Activated B cell treated with CpG ODN at 0.5 μM for 24 hours (primary cell): ENCODE measurements at places on chromosomes 3 and 15. TPM values are rescaled to one million over a fixed set of nuclear protein-coding genes. Genes with fewer than 3 reads are reported as not detected.

- peaks cover 24% of the 10 kb centered on the region for H3K27me3 ChIP-seq
- no peak overlapping the region for H3K4me3 ChIP-seq
- no peak for DNase-seq
These were observed 16.6 kb downstream of the FOXB1 start for GRCh38 chr15:60020736-60021135.

DNA sequence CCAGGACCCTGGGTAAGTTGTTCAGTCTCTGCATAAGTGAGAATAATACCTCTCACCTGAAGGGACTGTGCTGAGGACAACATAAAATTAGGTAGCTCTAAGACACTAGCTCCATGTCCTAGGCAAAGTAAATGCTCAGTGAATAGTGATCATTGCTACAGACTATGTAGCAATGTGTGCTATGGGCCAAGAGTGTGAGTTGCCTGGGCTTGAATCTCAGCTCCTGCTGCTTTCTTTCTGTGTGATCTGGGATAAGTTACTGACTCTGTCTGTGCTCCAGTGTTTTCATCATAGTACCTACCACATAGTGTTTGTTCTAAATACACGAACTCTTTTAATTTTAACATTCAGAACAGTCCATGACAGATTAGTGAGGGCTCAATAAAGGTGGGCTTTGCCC, 81.1 kb upstream of the MFGE8 start:
- peaks cover 15% of the 10 kb centered on the region for H3K27me3 ChIP-seq
- H3K27ac ChIP-seq, result no peak overlapping the region
- H3K4me1 ChIP-seq, result no peaks in the 10 kb centered on the region
- no peak overlapping the region for H3K4me3 ChIP-seq
- H3K36me3 ChIP-seq, result no peaks in the 10 kb centered on the region
- no peak for DNase-seq

DNA sequence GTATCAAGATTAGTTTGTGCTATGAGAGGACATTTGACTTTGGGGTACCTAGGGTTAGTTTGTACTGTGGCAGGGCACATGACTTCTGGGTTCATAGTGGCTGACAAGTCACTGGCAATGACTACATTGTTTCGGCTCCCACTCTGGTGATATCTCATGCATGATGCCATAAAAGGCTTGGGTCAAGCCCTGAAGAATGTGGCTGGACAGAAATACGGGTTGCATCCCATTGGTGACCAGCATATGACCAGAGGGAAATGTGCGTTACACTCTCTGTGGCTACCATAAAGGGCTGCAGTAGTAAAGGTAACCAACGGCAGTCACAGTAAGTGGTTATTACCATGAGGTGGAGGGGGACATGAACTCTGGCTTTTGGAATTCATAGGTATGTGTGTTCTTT, 18.4 kb downstream of the THOC7 start:
- no peaks in the 10 kb centered on the region for H3K4me1 ChIP-seq
- peaks cover 3% of the 10 kb centered on the region for H3K36me3 ChIP-seq

DNA sequence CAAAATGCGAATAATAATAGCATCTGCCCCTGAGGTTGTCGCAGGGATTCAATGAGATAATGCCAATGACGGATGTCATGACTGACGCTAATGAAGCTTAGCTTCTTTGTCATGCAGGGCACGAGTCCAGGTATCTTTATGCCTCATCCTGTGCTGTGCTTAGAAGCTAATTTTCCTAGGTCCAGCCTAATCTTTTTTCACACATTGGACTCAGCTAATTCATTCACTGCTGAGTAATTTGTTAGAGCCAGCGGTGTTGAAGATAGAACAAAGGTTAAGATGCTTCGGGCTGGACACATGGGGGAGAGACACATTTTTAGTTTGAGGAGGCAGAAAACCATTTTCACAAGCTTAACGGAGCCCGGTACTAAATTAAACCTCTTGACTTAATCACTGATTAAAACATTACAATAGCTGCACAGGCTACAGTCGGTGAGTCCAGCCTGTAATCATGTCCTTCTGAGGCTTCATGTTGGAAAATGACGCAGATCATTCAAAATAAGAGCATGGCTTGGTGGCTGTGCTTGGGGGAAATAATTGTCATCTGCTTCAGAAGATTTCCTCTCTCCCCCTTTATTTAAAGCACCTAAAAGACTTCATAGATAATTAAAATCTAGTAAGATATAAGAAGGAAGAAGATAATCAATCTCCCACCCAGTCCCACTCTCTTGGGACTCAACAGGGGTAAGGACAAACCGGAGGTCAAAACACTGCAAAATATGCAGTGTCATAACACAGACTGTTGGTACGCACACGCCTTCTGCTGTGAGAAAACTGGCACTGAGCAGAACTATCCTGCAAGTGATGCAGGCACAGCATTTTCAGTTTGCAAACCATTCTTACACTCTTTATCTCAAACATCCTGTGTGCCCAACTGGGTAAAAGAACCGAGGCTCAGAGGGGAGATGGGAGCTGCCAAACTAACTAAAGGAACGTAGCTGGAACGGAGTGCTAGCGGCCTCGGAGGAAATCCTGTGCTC, 3.3 kb upstream of the CCDC174 start:
- H3K27ac ChIP-seq, result no peak overlapping the region
- H3K36me3 ChIP-seq, result peaks cover 10% of the 10 kb centered on the region
- DNase-seq, result no peak
- H3K4me3 ChIP-seq, result no peak overlapping the region
- H3K4me1 ChIP-seq, result peaks cover 26% of the 10 kb centered on the region

The ZBTB47 gene
- total RNA-seq, result 0.88 and 1.1 TPM in 2 replicates

DNA sequence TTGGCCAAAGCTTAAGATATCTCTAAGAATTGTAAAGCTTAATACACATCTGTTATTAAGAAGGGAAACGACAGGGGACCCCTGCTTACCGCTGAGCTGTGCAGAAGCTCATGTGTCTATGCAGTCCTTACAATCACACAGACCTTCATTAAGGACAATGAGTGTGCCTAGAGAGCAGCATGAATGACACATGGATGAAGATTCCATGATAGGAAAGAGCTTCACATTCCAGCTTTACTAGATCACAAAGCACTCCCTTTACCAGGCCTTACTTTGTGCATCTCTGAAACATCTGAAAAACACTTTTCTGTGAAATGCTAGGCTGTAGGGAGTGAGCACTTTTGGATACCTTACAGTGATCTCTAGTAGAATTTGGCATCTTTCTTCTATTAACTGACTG, 32.0 kb downstream of the RNF168 start:
- peaks cover 59% of the 10 kb centered on the region for H3K36me3 ChIP-seq
- no peak overlapping the region for H3K27ac ChIP-seq
- H3K4me1 ChIP-seq, result no peaks in the 10 kb centered on the region
- H3K4me3 ChIP-seq, result no peak overlapping the region

DNA sequence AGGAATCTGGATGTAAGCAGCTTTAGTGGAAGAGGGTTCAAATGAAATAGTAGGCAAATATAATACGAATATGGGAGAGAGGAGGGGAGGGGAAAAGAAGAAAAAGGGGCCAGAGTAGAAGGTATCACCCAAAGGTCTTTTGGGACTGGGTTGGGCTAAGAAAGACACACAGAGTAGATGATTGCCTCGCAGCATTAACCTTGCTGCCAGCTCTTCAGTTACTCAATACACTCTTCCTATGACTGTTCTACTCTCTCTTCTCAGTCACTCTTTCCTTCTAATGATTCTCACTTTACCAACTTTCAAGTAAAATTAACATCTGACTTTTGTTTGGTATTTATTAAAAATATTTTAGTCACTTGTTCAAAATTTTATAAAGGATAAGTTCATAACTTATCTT, 52.8 kb downstream of the CLASP2 start:
- H3K4me1 ChIP-seq, result peaks cover 6% of the 10 kb centered on the region
- H3K27me3 ChIP-seq, result no peaks in the 10 kb centered on the region
- peaks cover 42% of the 10 kb centered on the region for H3K36me3 ChIP-seq
- H3K4me3 ChIP-seq, result no peak overlapping the region
- no peak for DNase-seq

- H3K36me3 ChIP-seq, result peaks cover 10% of the 10 kb centered on the region
- no peaks in the 10 kb centered on the region for H3K27me3 ChIP-seq
- no peak overlapping the region for H3K27ac ChIP-seq
- H3K4me1 ChIP-seq, result peaks cover 83% of the 10 kb centered on the region
These were observed 50.3 kb downstream of the MEF2A start for GRCh38 chr15:99616129-99616528.

DNA sequence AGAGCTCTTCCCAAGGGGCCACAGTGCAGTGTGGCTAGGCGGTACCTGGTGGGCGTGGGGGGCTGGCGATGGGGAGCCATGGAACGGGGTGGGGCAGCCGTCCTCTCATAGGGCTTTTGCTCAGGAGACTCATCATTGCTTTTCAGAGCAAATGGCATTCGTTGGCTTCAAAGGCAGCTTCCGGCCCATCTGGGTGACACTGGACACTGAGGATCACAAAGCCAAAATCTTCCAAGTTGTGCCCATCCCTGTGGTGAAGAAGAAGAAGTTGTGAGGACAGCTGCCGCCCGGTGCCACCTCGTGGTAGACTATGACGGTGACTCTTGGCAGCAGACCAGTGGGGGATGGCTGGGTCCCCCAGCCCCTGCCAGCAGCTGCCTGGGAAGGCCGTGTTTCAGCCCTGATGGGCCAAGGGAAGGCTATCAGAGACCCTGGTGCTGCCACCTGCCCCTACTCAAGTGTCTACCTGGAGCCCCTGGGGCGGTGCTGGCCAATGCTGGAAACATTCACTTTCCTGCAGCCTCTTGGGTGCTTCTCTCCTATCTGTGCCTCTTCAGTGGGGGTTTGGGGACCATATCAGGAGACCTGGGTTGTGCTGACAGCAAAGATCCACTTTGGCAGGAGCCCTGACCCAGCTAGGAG, 40.8 kb downstream of the MESD start:
- H3K36me3 ChIP-seq, result peaks cover 68% of the 10 kb centered on the region
- H3K4me3 ChIP-seq, result no peak overlapping the region
- no peak for DNase-seq
- no peak overlapping the region for H3K27ac ChIP-seq
- no peaks in the 10 kb centered on the region for H3K27me3 ChIP-seq
- peaks cover 13% of the 10 kb centered on the region for H3K4me1 ChIP-seq
